ENCODE measurements at places on chromosomes 2 and 18.

DNA sequence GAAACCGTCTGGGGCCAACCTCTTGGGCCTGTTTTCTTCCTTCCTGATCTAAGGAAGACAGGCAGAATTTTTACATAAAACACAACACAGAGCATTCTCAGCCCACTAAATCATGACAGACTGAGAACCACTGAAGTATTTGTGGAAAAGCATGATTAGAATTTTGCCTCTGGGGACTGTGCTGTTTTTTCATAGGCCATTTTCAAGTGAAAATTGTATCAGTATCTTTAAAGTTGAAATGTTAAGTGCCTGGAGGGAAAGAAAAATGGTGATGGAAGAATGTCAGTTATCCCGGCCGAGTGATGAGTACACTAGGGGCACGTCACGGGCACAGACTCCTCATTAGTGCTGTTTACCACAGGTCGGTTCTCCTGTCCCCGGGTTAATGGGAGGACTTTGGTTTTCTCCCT is 36.9 kb downstream of the EHD3 start:
- no peak for DNase-seq

- no peak for DNase-seq
Measured at GRCh38 chr2:170362313-170362870, 184.4 kb downstream of the MYO3B start.

GRCh38 chr2:27427863-27428212 is 593 bp upstream of the NRBP1 start:
- DNase-seq = no peak

DNA sequence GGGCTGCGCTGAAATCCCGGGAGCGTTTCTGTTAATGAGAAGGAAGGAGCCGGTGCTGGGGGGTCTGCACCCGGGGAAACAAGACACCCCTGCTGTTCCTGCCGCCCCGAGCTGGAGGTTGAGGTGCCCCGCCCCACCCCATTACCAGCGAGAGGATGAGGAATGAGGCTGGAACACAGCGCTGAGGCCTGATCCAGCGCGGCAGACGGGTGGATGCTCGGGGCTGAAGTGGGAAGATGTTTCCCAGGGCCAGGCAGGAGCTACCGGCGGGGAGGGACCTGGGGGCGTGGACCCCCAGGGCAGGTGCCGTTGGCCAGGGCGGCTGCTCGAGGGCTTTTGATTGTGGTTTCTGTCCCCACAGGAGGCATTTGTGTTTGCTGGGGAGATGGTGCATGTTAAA is 134.3 kb upstream of the CTDP1 start:
- no peak for DNase-seq

DNA sequence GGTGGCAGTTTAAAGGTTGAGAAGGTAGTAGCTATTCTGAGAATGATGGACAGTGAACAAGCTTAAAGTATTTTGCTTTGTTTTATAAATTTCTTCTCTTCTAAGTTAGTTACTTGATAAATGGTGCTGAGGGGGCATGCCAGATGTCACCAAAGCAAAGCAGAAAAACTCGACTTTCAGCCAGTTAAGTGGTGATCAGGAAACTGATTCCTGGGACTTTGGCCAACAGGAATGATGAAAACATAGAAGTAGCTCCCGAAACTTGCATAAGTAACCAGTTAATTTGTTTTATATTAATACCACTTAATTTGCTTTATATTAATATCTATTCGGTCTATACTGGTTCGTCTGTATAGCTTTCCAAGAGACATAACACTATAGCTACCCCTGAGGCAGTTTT is 82.6 kb downstream of the FANCL start:
- DNase-seq = no peak

DNA sequence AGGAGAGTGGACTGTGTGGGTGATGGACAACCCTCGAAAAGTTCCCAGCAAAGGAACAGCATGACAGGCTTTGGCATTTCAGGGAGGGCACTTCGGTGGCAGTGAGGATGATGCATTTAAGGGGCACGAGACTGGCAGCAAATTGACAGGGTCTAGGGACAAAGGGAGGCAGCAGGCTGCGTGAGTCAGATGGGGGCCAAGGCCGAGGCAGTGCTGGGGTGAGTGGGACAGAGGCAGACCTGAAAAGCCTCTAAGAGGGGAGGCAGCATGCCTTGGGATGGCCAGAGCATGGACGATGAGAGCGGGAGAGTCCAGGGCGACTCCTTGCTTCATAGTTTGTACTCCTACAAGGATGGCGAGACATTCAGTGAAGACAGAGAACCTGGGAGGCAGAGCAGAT is 49.5 kb upstream of the LYPD1 start:
- DNase-seq = no peak

- no peak for DNase-seq
Measured at GRCh38 chr2:220552790-220553535, 925.5 kb downstream of the SLC4A3 start.

DNA sequence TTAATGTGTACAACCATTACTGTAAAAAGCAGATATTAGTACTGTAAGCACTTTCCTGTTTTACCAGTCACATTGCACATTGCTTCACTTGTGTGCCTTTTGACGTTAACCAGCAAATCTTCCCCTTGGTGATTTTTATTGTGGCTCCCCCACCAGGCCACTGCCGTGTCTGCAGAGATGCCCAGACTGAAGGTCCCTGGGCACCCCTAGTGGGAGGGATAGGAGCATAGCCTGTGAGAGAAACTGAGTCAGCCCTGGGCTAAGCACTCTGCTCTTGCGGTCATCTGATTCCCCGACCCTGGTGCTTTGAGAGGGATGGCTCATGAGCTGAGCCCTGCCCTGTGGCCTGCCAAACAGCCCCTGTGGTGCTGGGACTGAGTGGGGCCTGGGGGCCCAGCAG is 73.4 kb downstream of the INPP4A start:
- no peak for DNase-seq

- no peak for DNase-seq
Measured at GRCh38 chr2:20173064-20173463, 51.9 kb downstream of the SDC1 start.

DNA sequence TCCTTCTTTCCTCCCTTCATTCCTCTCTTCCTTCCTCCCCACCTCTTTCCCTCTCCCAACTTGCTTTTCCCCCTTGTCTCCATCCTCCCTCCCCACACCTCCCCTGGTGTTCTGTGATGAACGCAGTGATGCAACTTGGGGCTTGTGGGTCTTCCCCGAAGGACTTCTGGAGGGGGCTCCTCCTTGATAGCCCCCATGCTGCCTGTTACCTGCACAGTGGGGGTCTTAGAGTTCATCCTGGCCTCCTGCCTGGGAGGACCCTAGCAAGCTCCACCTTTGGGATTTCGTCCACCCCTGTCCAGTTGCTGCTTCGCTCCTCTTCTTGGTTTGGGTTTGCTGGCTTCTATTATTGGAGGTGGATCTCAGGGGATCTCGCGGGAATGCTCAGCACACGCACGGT is 43.7 kb upstream of the AFF3 start:
- no peak for DNase-seq

DNA sequence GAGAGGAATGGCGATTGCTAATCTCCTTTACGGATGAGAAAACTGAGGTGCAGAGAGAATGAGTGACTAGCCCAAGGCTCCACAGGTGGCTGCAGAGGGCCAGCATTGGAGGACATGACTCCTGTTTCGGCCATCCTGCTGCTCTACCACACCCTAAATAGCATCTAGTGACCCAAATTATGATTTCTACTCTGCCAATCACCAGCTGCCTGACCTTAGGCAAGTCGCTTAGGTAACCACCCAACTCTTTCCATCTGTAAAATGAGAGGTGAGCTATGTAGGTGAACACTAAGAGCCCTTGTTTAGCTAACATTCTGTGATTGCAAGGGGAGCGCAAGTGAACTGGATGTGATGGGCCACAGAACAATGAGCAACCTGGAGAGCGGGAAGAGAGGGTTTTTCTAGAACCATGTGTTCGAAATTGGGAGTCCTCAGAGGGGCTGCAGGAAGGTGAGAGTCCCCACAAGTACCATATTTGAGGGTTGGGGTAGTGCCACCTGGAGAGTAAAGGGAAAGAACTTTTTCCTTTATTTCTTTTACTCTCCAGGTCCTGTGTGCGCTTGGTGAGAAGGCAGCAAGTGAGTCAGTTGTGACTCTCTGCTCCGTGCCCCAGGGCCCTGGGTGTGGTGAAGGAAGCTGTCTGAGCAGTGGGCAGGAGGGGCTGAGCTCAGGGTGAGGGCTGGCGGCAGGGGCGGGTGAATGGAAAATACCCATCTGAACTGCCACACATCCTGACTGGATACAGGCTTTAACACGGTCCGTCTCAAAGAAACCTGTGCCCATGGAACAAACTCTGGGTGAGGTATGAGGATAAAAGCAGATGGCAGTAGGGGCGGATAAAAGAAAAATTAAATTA is 2.4 kb downstream of the CYP27C1 start:
- DNase-seq = no peak

All from fibroblast of skin of left biceps (primary cell).